Motor neuron (in vitro differentiated cells): ENCODE measurements at places on chromosomes 12 and 14.

DNA sequence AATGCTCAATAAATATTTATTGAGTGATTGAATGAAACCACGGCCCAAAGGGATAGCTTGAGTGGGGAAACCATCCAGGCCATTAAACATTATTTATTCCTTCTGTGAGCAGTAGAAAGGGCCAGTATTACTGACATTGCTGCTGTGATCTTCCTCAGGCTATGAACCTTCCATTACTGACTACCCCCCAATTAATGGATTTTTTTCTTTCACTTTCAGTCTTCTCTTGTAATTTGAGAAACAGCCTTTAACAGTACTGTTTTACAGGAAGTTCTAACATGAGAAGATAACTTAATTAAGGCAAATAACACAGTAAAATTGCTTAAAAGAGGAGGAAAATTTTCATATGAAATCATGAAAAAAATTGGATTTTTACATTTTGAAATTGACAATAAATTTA, 629.5 kb downstream of the TRHDE start:
- no peak for ATAC-seq

- ATAC-seq: no peak
Measured at GRCh38 chr12:34186492-34186891, 164.2 kb downstream of the ALG10 start.

- no peak for ATAC-seq
Measured at GRCh38 chr14:104818714-104819161, 17.8 kb downstream of the ZBTB42 start.

- no peak for ATAC-seq
Measured at GRCh38 chr12:2265461-2266167, 212.8 kb downstream of the CACNA1C start.

GRCh38 chr12:108789546-108789945, 58.2 kb upstream of the CORO1C start:
- ATAC-seq: no peak

DNA sequence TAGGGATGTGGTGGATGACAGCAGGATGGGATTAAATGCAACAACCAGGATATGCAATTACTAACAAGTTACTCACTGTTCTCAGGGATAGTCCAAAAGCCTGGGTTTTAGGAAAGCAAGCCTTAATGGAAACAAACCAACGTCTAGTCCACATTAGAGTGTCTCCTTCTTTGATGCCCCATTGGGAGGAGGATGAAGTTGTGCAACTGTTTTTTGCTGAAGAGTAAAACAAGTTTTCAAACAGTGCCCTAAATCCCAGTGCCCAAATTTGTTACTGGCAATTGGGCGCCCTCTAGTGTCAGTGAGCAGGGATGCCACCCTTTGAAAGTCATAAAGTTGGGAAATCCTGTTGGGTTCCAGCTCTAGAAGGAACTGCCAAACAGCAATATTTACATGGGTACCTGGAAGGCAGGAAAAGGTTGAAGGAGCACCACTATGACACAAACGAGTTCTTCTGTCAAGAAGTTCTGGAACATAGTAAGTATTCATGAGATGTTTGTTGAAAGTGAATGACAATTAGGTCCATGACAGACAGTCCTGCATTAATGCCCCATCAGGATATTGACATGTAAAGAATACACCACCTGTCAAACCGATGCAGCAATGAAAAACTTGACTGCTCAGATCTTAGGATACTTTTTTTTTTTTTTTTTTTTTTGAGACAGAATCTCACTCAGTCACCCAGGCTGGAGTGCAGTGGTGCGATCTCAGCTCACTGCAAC, 11.1 kb upstream of the DPF3 start:
- peak; percentile 60 for ATAC-seq

DNA sequence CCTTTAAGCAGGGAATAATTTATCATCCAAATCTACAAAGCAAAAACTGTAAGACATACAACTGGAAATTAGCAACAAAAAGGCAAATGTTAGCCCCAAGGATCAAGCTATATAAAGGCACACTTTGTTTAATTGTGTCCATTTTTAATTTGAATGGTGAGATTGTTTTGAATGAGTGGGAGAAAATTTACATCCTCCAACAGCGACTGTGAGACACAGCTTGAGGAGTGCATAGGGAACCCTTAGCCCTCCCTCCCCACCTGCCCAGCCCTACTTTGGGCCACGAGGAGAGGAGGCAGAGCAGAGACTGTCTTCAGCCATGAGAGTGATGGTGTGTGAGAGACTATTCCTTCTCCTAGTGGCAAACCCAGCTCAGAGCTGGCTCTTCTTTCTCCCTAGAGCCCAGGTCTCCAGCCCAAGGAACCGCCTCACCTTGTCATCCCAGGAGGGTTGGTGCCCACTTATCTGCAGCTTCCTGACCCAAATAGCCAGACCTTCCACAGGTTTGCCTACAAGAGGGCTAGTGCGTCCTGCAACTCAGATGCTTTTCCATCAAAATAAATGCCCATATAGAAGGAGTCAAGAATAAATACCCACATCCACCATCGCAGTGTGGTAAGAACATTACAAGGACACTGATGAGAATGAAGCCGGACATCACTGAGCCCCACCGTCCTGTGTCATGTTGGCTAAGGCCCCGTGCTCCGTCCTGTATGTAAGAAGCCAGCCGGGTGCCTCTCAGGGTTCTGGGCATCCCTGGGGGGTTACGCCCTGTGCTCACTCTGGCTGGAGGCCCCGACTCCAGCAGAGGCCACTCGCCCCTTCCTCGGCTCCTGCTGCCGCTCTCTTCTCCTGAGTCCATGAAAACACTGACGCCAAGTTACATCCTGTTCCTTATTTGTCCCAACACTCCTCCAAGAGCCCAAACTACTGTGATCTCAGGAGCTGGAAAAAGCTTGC, 36.4 kb upstream of the C14orf180 start:
- no peak for ATAC-seq

DNA sequence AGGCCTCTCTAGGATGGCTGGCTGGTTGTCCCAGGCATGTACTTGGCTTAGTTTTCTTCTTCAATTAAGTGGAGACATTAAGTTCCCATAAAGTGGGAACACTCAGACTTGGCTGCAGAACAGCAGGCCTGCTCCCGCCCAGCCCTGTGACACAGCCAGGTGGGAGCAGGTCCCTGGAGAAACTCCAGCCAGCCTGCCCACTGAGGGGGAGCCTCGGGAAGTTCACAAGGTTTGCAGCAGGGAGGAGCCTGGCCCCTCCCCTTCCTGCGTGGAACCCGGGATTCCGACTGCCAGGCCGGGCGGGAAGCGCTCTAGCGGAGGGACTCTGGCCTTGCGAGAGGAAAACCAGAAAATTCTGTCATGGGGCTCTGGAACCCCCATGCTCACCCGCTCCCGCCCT, 98.3 kb upstream of the EVL start:
- no peak for ATAC-seq

DNA sequence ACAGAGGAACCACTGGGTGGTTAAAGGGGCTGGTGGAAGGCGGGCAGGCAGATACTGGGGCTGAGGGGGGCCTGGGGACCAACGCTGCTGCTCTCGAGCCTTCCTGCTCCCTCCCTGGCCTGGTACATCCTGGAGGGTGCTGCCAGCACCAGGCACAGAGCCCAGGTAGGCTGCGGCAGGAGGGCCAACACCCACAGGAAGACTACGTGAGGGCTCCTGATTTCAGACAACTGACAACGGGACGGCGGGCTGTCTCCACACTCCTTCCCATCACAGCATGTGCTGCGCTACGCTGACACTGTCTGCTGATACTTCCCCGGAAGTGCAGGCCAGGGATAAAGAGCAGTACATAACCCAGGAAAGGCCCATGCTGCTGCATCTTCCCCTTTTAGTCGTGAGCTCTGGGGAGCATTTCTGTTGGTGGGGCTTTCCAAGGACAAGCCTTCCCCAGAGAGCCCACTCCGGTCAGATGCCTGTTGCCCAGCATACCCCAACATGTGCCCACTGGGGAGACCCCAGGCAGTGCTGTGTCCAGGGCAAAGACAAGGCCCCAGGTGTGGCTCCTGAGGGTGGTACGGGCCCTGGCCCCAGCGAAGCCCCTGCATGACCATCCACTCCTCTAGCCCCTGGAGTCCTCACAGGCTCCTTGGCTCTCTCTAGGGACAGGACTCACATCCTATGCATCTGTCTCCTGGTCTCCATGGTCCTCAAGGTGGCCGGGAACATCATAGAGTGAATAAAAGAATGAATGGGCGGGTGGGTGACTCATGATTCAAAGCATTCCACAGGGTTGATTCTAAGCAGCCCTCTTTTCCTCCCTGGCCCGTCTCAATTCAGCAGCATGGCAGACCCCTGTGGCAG, 38.0 kb downstream of the CHGA start:
- ATAC-seq: no peak

- ATAC-seq: no peak
Measured at GRCh38 chr14:50047274-50047676, 69.1 kb downstream of the VCPKMT start.

DNA sequence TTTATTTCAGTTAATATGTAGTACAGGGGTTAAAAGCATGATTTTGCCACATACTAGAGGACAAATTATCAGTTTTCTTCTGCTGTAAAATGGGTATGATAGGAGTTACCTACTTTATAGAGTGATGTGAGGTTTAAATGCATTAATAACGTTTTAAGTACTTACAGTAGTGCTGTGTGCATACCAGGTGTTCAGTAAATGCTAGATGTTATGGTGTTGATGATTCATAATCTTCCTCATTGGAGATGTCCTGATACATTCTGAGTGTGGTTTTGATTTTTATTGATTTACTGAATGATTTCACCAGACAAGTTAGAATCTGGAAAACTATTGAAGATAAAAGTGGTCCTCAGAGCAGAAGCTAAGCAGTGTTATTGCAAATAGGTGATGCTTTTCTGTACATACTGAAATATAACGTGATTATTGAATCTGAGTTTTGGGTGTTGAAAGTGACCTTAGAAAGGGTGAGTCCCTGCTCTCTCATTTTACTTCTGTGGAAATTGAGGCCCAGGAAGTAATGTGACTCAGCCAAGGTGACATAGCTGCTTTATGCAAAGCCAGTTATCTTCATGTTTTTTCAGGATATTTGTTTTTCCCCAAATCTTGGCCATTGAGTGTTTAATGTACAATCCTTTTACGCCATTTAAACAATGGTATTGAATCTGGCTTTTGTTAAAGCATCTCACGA, 54.7 kb downstream of the VRK1 start:
- ATAC-seq: no peak

DNA sequence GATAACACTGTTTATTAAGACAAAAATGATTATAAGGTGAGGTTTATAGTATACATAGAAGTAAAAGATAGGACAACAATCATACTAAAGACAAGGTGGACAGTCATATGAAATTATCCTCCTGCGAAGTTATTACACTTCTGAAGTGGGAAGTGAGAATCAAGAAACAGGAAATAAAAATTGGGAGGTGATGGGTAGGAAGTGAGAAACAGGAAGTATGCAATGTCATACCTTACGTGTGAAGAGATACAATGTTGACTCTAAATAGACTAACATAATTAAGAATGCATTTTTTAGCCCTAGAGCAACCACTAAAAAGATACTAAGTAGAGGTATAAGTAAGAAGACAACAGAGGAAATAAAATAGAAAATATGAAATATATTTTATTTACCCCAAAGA, 43.7 kb downstream of the GRIN2B start:
- no peak for ATAC-seq

GRCh38 chr14:23411563-23412525, 3.8 kb upstream of the MYH6 start:
- no peak for ATAC-seq

GRCh38 chr12:87870493-87871460, 158.4 kb downstream of the C12orf50 start:
- ATAC-seq: peak; percentile 94

DNA sequence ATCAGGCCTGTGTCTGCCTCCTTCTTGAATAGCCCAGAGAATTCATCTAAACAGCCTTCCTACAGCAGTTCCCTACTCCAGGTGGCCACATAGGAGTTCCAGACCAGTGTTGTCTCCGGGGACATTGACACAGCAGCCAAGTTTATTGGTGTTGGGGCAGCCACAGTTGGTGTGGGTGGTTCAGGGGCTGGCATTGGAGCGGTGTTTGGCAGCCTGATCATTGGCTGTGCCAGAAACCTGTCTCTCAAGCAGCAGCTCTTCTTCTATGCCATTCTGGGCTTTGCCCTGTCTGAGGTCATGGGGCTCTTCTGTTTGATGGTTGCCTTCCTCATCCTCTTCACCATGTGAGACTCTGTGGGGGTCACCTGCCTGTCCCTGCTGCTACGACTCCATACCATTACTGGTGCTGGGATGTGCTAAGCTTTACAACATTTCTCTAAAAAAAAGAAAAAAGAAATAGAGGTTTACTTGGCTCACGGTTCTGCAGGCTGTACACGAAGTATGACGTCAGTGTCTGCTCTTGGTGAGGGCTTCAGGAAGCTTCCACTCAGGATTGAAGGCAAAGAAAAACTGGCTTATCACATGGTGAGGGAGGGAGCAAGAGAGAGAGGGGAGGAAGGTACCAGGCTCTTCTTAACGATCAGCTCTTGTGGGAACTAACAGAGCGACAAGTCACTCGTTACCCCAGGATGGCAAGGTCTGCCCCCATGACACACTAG, 57.5 kb downstream of the CHST11 start:
- no peak for ATAC-seq

DNA sequence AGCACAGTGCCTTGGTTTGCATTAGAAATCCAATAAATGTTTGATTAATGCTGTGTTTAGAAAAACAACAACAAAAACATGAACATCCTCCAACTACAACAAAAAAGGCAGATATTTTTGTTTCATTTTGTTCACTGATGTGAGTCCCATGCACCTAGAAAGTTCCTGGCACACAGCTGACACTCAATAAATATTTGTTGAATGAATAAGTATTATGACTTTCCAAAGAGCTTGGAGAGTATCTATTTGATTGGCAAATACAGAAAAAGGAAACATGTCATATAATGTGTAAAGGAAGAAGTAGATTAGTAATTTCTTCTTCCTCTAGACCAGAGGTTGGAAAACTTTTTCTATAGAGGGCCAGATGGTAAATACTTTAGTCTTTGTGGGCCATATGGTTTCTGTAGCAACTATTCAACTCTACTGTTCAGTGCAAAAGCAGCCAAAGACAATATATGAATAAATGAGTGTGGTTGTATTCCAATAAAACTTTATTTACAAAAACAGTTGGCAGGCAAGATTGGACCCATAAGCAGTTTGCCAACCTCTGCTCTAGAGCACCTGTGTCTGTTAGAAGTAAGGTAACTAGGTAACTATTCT, 312.3 kb upstream of the DIO2 start:
- ATAC-seq: no peak

GRCh38 chr12:121582583-121583333, 1.9 kb upstream of the KDM2B start:
- ATAC-seq: no peak

DNA sequence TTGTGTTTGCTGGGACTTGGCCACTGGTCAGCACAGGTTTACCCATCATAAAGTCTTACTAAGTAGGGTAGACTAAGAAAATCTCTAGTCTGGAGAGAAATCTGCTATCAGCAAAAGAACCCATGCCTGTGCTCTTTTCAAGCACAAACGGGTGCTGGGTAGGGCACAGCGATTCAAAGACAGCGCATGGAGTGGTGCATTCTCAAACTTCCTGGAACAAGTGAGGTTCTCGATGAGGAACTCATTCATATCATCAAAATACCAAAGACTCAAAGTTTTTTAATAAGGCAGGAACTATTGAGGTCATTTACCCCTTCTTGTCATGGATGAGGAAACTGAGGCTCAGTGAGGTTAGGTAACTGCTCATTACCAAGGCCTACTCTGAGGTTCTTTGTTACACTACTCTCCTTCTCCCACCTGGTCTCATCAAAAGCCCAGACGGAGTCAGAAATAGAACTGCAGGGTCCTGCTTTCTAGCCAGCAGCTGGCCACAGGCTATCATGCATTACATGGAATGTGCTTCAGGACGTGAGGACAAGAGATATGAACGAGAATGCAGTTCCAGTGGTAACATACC, 390.3 kb downstream of the ZFP36L1 start:
- ATAC-seq: no peak
